ENCODE measurements at places on chromosomes 16 and 17.
A peak's percentile ranks its signal among the peaks of the same experiment; 100 is the strongest.

DNA sequence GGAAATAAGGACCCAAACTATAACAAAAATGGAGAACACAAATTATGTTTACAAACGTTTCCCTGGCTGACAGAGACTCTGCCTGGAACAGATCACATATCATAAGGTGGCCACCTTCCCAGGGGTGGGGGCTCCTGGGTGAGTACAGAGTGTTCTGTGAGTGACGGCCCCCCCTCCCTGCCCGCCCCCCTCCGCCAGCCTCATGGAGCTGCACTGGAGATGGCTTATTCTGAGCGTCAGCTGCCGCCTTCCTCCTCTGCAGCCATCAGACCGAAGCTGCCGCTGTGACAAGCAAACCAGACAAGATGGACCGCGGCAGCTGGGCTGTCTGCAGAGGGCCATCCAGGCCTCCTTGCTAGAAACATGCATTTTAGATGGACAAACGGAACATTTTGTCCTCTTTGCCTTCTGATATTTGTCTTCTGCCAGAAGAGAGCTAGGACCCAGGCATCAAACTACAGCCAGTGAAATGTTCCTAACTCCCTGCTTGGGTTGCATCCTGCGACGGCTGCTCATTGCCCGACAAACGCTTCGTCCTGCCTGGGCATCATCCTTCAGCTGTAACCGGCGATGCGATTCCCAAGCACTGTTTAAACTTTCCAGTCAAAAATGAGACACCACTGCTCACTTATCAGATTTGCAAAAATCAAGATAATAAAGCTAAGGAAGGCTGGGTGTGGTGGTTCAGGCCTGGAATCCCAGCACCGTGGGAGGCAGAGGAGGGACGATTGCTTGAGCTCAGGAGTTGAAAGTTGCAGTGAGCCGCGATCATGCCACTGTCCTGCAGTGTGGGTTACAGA lies 15.3 kb upstream of the RPTOR start:
- no peak for DNase-seq

- no peak for DNase-seq
Observed at GRCh38 chr17:7992516-7992915, 9.9 kb upstream of the GUCY2D start.

DNA sequence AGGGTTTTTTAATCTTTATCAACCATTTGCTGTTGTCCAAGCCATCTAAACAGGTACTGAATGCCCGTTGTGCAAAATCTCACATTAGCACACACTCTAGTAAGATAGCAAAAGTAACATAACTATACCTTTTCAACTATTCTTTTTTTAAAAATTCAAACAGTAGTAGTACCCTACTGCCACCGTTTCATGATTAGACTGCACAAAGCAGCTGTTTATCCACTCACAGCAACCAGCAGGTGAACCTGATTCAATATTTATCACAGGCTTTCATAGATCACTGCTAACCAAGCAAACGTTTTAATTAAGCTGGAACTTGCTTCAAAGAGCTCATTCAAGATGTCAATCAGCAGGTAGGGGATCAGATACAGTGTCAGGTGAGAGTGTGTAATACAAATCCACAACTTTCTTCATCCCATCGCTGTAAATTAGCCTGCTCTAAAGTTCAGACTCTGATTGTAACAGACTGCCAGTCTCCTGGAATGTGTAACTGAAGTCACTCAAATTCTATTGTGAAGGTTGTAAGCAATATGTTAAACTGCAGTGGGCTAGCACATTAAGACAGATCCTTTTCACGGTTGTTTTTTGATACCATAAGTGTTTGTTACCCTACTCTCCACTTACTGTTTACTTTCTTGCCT lies 47.3 kb downstream of the BRIP1 start:
- no peak for DNase-seq

DNA sequence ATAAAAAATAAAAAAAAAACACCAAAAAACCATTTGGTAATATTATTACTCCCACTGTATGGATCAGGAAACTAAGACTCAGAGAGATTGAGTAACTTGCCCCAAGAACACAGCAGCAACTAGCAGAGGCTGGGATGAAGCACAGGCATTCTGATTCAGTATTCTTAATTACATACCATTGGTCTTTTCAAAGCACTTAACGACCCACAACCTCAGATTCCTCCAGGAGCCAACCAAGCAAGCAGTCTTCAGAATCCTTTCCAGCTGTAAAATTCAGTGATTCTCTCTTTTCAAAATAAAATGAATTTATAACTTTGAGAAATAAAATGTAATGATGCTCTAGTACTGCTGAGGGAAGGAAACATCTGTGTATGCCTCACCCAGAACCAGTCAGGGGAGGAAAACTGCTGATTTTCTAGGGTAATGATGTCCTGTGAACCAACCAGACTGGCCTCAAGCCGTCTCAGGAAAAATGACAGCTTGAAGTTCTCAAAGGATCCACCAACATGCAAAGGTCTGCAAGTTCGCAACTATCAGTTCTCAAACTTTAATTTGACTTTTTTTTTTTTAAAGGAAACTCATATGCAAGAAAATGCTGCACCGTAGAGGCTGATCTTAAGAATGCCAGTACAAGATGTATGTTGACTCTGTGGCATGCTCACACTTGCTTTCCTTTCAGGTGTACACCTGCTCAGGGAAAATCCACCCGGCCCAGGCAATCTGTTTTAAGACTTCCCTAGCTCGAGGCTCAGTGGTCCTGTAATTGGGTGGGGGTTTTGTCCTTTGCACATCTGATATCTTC lies 9.0 kb downstream of the CUEDC1 start:
- DNase-seq = no peak

DNA sequence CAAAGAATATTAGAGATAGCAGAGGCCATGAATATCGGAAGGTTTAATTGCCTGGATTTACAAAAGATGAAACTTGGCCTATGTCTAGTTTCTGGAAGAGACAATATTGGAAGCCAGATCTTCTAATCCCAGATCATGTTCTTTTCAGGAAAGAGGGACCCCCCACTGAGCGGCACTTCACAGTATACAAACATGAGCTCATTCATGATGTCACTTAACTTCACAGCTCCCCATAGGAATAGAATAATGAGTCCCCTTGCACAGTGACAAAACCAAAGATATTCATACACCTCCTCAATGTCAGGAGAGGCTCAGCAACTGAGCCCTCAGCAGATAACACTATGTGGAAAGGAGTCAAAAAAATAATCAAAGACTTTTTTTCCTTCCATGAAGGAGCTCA lies 147.5 kb downstream of the CDH11 start:
- no peak for DNase-seq

DNA sequence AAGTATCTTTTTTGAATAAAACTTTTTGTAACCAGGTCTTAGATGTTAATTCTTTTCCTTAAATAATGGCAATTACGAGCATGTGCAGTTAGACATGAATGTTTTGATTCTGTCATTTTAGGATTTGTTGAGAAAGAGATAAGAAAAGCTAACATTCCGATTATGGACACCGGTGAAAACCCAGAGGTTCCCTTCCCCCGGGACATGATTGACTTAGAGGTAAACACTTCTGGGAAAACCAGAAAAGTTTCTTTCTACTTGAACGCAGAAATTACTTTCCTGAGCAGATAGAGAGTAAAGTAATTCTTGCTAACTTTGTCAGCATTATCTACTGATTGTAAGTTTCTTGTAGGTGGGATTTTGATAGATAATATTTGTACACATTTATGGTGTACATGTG lies 9.2 kb downstream of the ATP6V0A1 start:
- no peak for DNase-seq

- DNase-seq = no peak
Observed at GRCh38 chr17:6020376-6021010, 49.7 kb upstream of the WSCD1 start.

- no peak for DNase-seq
Observed at GRCh38 chr17:80649200-80649644, 104.6 kb downstream of the RPTOR start.

DNA sequence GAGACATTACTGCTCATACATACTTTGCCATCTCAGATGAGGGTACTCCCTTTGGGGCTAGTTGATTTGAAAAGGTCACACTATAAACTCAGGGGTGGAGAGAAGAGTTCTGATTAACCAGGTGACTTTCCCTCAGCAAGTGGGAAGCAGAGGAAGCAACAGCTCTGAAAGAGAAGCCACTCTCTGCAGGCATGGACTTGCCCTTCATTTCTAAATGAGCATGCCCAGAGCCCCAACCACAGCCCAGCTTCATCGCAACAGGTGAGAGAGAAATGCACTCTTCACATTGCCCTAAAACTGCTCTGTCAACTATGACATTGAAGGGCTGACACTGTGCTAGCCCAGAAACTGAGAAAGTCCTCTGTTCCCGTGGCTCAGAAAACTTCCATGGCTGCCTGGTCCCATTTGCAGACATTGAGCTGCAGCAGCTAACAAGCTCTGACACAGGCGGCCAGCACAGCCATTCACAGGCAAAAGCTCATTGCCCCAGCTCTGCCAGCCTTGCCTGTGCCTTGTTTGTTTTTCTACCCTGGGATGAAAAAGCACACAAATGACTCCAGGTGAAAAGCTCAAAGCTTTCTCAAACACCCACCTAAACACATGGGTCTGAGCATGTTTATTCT lies 419.8 kb upstream of the DYNLRB2 start:
- no peak for DNase-seq

DNA sequence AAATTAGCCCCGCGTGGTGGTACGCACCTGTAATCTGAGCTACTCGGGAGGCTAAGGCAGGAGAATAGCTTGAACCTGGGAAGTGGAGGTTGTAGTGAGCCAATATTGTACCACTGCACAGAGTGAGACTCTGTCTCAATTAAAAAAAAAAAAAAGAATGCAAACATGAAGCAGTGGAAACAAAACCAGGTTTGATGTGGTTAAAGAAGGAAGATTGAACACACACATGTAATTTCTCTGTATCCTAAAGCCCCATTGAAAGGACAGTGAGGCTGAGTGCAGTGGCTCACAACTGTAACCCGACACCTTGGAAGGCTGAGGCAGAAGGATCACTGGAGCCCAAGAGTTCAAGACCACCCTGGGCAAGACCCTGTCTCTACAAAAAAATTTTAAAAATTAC lies 26.5 kb upstream of the SBK1 start:
- no peak for DNase-seq

DNA sequence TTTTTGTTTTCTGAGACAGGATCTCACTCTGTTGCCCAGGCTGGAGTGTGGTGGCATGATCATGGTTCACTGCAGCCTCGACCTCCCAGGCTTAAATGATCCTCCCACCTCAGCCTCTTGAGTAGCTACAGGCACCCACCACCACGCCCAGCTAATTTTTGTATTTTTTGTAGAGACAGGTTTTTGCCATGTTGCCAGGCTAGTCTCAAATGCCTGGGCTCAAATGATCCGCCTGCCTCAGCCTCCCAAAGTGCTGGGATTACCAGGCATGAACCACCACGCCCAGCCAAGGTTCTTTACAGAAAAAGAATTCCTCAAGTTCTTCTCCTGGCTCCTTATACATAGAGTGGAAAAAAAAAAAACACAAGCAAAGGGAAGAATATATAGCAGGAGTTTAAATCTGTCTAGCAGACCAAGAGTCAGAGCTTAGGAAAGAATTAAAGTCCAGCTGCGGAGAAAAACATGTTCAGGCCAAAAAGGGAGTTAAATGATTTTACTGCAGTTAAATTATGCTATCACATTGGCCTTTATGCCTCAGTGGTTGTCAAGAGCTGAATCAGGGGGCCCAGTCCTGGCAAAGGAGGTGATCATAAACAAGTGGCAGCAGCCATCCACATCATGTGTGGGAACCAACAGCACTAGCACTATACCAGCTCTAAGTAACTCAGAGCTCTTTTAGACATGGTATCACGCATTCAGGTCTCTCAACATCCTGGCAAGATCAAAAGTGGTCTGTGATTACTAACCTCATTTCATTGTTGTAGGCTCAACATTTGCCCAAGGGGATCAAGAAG lies 39.3 kb downstream of the LIG3 start:
- DNase-seq = no peak

- no peak for DNase-seq
Observed at GRCh38 chr16:87227296-87227951, 89.8 kb downstream of the C16orf95 start.

DNA sequence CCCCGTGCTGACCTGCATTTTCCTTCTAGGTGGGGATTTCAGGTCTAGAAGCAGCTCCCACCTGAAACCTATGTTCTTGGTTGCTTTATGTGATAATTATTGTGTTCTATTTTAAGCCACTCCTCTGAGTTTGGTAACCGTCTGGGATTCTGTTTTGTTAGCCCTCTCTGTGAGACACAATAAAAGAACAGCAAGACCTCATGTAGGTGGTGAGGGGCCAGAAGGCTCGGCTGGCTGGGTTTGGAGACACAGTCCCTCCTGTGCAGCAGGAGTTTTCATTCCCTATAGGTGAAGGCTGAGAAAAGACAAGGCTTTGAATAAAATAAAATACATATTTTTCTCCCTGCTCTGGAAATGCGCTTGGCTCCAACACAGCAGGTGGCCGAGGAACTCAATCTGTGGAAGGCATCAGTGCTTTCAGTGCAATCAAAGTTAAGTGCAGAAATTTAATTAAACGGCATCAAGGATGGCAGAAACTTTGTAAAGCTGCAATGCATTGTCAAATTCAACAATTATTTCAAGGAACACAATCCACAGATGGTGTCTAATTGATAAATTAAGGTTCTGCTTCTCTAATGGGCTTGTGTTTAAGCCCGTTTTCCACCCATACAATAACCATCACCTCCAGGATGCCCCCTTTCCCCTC lies 107.8 kb downstream of the MSI2 start:
- DNase-seq = no peak

DNA sequence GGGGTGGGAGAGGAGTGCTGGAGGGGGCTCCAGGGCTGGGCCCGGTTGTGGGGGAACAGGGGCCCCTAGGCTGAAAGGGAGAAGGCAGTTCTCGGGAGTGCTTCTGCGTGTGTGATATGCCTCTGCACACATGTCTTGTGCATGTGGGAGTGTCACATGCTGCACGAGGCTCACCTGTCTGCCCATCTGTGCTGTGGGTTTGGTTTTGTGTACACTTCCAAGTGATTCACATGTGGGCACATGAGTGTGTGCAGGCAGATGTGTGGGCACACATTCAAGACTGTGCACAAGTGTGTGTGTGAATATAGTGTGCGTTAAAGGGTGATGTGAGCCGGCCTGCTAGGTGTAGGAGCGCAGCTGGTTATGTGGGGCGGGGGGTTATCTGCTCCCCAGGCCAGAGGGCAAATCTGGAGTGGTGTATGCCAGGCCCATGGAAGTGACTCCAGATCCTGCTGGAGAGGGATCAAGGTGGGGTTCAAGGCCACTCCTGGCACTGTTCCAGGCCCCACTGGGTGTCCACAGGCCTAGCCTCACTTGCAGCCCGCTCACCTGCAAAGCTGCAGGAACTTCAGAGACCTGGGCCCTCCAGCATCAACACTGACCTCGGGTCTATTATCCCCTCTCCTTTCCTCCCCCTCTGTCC lies 3.8 kb upstream of the BAHCC1 start:
- DNase-seq = no peak

GRCh38 chr16:1208239-1208830 lies 16.7 kb downstream of the TPSG1 start:
- no peak for DNase-seq

GRCh38 chr16:82761236-82761635 lies 134.5 kb downstream of the CDH13 start:
- DNase-seq = no peak

GRCh38 chr17:51056813-51057510 lies 63.7 kb downstream of the SPAG9 start:
- DNase-seq = peak; percentile 36

GRCh38 chr17:50953831-50954601 lies 87.9 kb upstream of the TOB1 start:
- peak; percentile 71 for DNase-seq
